ENCODE measurements at places on chromosomes 1 and 21.
A peak's percentile ranks its signal among the peaks of the same experiment; 100 is the strongest.

DNA sequence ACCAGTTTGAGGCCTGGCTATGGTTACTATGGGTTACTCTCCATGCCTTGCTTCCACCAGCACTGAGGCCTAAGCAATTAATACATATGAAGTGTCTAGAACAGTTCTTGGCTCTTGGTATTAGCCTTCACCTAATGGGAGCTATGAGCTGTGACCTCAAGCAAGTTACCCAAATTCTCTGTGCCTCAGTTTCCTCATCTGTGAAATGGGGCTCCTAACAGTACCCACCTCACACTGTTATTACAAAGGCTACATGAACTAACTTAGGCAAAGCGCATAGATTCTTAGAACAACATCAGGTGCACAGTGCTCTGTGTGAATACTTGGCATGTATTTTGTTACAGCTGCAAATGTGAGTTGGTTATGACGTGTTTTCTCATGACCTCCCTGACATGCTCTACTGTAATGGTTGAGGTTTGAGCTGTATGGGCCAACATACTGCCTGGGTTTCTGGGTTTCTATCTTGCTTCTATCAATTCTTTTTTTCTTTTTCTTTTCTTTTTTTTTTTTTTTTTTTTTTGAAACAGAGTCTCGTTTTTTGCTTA lies 26.5 kb downstream of the CDCP2 start:
- no peak for DNase-seq

DNA sequence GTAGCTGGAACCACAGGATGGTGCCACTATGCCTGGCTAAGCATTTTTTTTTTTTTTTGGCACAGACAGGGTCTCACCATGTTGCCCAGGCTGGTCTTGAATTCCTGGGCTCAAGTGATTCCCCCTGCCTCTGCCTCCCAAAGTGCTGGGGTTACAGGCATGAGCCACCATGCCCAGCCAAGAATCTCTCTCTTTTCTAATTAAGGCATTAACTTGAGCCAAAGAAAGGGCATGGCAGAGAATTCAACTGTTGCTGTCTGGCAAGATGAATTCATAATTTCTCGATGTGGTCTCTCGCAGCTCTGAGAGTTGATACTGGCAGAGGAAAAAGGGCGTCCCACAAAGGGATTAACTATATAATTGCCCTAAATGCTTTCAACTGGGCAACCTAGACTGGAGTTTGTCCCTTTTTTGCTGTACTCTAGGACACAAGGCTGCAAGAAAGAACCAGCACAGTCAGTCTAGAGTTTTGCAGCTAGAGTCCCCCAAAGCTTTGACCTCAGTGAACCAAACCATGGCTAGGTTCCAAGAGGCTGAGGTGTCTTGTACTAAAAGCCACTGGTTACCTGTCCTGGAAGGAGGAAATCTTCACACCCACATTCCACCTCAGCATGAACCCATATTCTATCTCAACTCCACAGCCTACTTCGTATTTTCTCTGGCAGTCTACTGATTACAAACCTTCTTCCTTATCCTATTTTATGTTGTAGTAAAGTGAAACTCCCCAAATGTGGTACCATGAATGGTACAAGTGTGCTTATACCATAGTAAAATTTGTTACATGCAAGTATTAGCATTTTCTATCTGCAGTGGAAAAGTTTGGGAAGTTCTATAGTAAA lies 51.2 kb downstream of the OPTC start:
- DNase-seq: no peak

DNA sequence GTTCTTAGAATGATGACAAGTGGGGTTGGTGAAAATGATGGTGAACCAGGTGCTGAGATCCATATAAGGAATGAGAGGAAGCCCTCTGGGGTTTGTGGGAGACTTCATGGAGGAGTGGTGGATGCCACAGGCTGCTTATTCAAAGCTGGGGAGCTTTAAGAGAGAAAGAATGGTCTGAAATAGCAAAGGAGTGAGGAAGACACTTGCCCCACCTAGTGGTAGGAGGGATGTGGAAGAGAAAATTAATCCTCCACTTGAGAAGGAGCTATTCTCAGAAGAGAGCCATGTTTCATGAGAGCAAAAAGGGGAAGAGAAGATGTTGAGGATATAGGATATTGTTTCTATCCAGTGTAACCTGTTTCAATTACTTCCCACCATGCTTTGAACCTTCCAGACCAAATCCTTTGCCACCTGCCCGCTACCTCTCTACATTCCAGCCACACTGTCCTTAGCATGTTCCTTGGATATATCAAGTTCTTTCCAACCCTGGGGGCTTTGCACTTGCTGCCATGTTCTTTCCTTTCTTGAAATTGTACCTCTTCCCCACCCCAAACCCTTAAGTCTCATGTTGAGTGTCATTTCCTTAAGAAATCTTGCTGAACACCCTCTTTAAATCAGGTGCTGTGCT lies 19.6 kb upstream of the ZNF648 start:
- no peak for DNase-seq

DNA sequence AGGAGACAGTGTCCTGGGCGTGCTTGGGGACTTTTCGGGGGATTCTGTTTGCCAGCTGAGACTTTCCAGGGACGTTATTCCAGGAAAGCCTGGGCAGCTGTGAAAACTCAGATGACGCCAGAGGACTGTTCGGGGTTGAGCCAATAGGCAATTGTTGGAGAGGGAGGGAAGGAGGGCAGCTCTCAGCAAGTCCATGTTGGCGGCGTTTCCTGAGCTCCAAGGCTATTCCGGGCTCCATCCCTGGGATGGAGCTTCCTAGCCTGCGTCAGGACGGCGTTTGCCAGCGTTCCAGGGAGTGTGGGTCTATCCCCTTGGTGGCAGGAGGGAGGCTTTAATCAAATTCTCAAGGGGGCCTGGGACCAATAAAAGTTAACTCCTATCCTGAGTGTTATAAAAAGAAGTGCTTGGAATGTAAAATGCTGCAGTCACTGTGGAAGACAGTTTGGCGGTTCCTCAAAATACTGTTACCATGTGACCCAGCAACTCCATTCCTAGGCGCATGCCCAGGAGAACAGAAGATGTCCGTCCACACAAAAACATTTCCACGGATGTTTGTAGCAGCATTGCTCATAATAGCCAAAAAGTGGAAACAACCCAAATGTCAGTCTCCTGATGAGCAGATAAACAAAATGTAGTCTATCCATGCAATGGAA lies 15.2 kb downstream of the SLC27A3 start:
- DNase-seq: no peak

- DNase-seq: no peak
Measured at GRCh38 chr1:225813214-225813964, 3.5 kb downstream of the EPHX1 start.

DNA sequence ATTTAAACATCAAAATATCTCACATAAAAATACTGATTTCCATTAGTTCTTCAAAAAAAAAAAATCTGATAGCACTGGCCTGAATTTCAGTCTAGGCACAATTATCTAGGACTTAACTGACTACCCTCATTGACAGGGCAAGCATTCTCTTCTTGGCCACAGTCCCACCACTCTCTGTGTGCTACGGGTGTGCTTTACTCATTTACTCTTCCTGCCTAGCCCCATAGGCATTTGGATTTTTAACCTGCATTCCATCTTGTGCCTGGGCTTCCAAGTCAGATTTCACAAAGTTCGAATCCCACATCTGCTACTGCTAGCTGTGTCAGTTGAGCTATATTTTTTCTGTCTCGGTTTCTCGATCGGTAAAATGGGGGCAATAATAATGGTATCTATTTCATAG lies 38.0 kb downstream of the PTPN14 start:
- DNase-seq: no peak

GRCh38 chr1:171748651-171749050 lies 6.8 kb upstream of the VAMP4 start:
- DNase-seq: no peak

GRCh38 chr1:64711266-64711665 lies 33.6 kb upstream of the RAVER2 start:
- no peak for DNase-seq

DNA sequence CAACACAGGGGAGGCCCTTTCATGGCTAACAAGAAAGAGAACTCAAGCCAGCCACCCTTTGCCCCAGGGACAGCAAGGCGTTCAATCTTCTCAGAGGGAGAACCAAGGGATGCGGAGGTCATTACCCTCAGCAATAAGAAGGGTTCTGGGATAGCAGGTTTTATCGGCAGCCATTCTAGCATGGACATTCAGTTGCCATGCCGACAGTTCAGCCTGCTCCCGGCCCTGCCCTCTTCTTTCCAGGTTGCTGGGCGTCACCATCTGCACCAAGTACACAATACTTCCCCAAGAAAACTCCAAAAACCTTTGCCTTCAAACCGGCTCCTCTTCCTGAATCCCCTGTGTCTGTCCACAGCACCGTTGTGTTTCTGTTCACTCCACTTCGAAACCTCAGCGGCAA lies 47.1 kb downstream of the SYT2 start:
- DNase-seq: no peak

DNA sequence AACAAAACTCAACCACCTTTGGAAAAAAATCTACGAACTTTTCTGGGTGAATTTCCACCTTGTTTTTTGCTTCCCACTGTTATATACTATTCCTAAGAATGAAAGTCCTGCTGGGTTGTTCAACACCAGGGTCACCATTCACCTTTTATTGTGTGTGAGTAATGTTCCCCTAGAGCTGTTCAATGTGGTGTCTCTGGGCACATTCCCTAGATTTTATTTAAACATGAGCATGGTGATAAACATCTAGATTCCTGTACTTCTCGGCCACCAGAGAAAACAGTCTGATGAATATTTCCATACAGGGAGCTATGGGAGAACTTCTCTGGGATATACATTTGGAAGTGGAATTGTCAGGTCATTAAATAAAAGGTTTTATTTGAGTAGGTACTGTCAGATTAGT lies 13.0 kb downstream of the FMN2 start:
- DNase-seq: no peak

- no peak for DNase-seq
Measured at GRCh38 chr1:162055062-162055461, 14.4 kb upstream of the NOS1AP start.

DNA sequence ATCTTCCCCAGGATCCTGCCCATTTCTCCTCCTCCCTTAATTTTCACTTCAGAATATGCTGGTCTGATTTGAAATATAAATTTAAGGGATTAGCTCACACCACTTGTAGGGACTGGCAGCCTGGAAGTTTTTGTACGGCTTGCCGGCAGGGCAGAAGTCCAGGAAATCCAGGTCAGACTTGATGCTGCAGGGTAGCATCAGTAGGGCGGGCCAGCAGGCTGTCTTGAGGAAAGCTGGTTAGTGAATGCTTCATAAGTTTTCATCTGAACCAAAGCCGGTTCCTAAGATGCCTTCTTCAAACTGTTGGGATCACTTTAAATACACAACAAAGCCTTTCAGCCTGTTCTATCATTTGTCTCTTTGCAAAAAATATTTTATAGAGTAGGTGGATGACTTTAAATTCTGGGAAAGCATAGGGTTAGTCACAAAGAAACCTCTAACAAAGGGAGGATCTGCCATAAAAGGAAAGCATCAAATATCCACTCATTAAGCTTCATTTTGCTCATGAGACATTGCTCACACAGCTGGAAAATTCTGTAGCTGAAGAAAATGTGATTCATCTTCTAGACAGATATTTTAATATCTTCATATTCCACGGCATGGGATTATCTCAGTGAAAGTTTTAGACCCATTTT lies 90.7 kb upstream of the GFI1 start:
- DNase-seq: no peak

GRCh38 chr21:45542667-45543370 lies 579 bp upstream of the SLC19A1 start:
- peak; percentile 17 for DNase-seq

DNA sequence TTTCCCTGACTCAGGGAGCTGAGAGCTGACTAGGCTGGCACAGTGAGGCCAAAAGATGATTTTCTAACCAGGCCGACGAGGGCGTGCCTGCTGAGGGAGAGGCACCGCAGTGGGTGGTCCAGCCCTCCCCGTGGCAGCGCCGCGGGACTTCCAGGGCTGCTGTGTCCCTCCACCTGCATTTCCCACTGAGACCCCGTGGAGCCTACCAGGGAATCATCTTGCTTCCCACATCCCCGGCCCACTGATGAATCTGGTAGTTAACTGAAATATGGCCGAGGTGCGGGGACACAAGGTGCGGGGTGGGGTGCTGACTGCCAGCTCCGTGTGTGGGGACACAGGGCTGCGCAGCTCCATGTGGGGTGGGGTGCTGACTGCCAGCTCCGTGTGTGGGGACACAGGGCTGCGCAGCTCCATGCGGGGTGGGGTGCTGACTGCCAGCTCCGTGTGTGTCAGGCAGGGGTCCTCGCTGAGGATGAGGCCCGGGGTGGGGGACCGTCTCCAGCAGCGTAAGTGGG lies 10.4 kb downstream of the WRAP73 start:
- DNase-seq: no peak

- no peak for DNase-seq
Measured at GRCh38 chr1:111895469-111895868, 94.0 kb downstream of the KCND3 start.

DNA sequence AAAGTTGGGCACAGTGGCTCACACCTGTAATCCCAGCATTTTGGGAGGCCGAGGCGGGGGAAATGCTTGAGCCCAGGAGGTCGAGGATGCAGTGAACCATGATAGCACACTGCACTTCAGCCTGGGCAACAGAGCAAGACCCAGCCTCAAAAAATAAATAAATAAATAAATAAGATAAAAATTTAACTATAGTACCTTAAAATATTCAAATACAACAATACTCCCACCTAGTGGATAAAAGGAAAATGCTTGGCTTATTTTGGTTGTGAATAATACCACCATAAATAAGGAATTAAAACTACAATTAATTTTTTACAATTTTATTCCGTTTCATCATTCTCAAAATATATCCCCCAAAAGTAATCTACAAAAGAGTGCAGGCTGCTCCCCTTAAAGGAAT lies 8.1 kb downstream of the PSMG1 start:
- no peak for DNase-seq

DNA sequence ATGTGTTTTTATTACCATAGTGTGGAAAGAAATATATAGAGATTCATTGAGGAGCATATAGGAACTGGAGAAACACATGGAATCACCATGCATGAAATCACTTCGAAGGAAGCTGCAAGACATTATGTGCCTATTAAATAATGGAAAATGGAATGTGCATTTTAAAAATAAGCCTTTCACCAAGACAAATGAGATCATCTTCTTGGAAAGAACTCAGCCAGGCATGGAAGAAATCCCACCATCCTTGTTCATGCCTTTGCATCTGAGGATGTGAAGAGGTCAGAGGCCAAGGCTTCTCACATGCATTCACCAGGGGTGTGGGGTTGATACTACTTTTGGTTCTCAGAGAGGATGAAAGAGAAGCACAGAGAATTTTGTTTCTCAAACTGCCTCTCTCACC lies 50.0 kb downstream of the C1orf198 start:
- DNase-seq: no peak

GRCh38 chr1:201559679-201560162 lies 20.8 kb downstream of the NAV1 start:
- peak; percentile 56 for DNase-seq

- no peak for DNase-seq
Measured at GRCh38 chr21:31520561-31521098, 138.9 kb upstream of the SOD1 start.

- no peak for DNase-seq
Measured at GRCh38 chr21:37153196-37153934, 80.3 kb downstream of the TTC3 start.

DNA sequence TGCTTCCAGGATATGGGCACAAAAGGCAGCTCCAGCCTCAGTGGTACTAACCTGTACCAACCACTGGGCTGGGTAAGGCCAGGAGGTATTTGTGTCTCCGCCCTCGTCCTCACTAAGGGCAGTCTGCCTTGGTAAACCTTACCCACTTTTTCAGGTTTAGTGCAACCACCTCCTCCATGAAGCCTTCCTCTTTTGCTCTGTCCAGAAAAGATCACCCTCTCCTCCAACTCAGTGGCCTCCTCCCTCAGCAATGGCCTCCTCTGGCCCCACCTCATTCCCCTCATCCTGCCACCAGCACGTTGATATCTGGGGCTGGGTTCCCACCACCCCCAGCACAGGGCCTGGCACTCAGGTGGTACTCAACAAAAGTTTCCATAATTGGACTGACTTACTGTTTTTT lies 161.5 kb downstream of the GRIK3 start:
- no peak for DNase-seq
